ENCODE measurements at places on chromosomes 6 and 20.

DNA sequence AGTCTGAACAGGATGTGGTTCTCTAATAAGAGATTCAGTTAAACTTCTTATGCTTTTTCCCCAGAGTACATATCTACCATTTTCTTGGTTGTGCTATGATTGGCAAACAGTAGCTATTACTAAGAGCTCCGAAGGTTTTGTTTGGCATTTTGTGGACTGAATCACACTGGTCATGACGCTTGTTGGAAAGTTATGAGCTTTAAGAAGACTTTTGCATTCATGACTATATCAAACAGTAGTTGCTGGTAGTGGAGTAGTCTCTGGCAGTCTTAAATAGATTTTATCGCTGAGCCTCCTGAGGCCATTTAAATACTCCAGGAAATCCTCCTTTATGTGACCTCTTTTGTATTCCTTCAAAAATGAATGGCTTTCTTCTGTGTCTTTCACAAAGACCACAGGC is 40.8 kb downstream of the CCDC170 start:
- DNase-seq, result no peak

DNA sequence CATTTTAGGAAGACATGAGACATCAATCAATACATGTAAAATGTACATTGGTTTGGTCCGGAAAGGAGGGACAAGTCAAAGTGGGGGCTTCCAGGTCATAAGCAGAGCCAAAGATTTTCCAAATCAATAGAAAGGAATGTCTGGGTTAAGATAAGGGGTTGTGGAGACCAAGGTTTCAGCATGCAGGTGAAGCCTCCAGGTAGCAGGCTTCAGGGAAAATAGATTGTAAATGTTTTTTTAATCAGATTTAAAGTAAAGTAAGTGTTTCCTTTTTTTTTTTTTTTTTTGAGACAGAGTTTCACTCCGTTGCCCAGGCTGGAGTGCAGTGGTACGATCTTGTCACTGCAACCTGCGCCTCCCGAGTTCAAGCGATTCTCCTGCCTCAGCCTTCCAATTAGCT is 16.8 kb upstream of the SERPINB9 start:
- no peak for DNase-seq

- DNase-seq, result peak; percentile 85
Observed at GRCh38 chr6:127302728-127303660, 36.3 kb downstream of the RNF146 start.

DNA sequence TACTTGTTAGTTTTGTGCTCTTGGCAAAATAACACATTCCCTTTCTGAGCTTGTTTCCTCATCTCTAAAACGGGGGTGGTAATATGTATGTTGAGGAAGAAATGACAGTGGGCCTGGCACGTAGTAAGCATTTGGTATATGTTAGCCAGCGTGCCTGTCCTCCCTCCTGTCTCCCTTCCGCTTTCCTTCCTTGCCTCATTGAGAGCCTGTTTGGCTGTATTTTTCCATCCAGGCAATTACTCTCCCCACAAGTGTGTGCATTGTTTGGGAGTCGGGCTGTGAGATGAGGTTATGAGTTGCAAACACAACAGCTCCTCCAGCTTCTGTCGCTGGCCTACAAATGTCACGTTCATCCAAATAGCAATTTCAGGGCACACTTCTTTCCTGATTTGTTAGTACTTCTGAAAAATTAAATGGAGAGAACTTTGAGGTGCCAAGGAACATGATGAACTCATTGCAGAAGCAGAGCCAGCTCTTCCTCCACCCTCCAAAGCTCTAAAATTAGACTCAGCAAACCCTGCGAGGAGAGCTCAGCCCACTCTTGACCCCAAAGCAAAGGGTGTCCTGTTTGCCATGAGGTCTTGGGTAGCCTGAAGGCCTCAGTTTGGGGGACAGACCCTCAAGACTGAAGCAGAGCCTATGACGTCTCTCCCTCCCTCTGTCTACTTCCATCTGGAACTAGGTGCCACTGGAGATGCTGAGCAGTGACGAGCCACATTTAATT is 50.7 kb upstream of the TOX2 start:
- no peak for DNase-seq

- no peak for DNase-seq
Observed at GRCh38 chr6:14207448-14207847, 89.9 kb downstream of the CD83 start.

DNA sequence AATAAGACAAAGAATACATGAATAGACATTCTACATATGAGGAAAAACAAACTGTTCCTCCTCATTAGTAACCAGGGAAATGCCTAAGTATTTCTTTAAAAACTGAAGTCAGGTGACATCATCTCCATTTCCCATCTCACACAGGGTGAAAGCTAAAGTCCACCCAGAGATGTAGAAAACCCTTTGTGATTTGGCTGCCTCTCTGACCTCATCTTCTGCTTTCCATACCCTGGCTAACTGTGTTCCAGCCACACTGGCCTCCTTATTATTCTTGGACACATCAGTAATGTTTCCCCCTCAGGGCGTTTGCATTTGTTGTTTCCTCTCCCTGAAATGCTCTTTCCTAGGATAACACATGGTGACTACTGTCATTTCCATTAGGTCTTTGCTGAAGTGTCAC is 40.4 kb downstream of the ESF1 start:
- no peak for DNase-seq

DNA sequence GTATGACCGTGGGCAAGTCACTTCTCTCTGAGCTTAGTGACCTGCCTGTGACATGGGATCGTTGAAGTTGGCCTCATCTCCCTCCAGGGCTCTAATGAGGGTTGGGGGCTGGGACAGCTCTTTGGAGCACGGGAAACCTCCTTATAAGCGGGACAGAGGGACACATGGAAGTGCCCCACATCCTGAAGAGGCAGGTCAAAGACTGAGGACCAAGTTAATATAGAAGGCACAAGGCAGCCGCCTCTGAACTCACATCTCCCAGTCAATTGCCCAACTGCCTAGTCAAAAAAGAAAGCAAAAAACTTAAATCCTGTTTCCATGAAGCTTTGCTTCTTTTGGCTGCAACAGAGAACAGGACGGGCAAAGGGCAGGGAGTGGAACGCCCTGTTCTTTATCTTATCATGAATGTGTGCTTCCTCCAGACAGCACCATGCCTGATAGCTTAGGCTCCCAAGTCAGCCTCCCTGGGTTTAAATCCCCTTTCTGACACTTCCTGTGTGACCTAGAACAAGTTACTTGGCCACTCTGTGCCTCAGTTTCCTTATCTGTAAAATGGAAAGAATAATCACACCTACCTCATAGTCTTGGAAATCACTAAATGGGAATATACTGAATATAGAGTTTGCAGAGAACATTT is 27.1 kb downstream of the LBP start:
- DNase-seq, result no peak

DNA sequence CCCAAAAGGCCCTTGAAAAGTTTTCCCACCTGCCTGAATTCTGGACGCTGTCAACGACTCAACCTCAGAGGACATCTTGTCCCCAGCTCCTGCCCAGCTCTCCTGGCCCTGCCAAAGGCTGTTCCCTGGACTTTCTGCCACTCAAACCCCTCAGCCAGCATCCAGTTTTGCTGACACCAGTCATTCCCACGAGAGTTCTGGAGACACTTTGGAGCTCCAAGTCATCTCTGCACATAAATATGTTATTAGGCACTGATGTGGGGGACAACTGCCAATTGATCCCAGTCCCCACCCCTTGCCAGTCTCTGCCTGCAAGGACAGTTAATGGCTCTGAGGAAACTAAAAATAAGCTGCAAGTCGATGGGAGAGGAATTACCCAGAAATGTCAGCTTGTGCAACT is 38.9 kb upstream of the KCNB1 start:
- no peak for DNase-seq

GRCh38 chr20:5143851-5144250 is 17.0 kb downstream of the CDS2 start:
- DNase-seq, result no peak

DNA sequence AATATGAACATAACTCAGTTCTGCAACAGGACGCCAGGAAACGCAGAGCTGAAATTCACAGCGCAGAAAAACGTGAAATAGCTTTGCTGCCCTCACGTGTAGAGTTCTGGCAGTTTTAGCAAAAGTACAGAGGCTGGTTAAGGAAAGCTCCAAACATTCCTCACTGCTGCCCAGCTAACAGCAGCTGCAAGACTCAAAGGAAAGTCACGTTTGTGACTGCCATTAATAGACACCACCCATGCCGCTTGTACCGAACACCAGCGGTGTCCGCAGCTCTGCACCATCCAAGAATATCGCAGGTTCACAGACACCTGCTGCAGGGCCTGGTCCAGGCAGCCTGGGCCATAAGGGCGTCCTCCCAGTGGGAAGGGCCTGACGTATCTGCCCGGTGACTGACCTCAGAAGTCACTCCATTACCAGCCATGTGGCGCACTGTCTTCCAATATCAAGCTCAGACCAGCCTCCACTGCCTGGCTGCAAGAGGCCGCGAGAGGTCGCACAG is 61.4 kb downstream of the WDR27 start:
- peak; percentile 45 for DNase-seq

DNA sequence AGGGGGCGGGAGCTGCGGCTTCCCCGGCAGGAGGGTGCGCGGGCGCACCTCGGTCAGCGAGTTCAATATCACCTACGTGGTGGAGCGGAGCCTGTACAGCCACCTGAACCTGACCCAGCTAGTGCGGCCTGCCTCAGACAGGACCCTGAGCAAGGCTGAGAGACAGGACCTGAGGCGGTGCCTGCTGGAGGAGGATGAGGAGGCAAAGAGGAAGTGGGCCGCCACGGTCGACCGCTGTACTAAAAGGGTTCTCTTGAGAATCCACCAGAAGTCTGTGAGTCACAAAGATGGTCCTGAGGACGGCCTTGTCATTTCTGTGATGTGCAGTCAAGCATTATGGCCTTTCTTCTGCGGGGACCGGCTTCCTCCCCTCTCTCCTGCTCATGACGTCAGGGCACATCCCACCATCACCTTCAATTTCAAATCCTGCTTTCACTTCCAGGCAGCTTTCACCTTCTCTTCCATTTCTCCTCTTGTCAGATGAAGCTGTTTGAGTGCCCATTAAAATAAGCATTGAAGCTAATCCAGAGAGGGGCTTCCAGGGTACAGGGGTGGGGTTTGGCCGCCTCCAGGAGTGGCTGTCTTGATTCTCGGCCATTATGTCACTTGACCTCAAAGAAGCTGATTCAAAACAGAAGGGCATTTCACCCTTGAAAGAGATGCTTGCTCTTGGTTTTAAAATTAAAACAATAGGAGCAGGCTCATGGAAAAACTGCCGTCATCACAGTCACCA is 177.6 kb downstream of the SASH1 start:
- no peak for DNase-seq

GRCh38 chr6:37845026-37845911 is 25.7 kb downstream of the ZFAND3 start:
- DNase-seq, result no peak

- no peak for DNase-seq
Observed at GRCh38 chr20:62104791-62105345, 17.4 kb upstream of the LSM14B start.

All from brain (organoid and tissue), 16 donors.